ENCODE measurements at places on chromosomes 11 and 22.

GRCh38 chr22:44335903-44336803, 23.4 kb upstream of the SHISAL1 start:
- no peak for DNase-seq

GRCh38 chr11:77611921-77612320, 22.2 kb downstream of the AQP11 start:
- DNase-seq: no peak

GRCh38 chr11:127392575-127392974, 392.0 kb upstream of the KIRREL3 start:
- DNase-seq: no peak

- DNase-seq: no peak
These were observed 188.5 kb upstream of the E2F8 start for GRCh38 chr11:19429108-19429760.
